Foreskin keratinocyte (primary cell): ENCODE measurements at places on chromosomes 16 and 17. TPM values are rescaled to one million over a fixed set of nuclear protein-coding genes. Genes with fewer than 3 reads are reported as not detected.

Gene PRPF8
- total RNA-seq: 188 and 214 TPM in 2 replicates

Gene ABCC12
- not detected in 2 replicates for total RNA-seq

Gene CDRT15L2
- not detected in 2 replicates for total RNA-seq

Gene GAS2L2
- not detected in 2 replicates for total RNA-seq

Gene NXPH3
- 1.1 and 2.0 TPM in 2 replicates for total RNA-seq

Gene C16orf86
- 1.2 and 1.3 TPM in 2 replicates for total RNA-seq

Gene WDR59
- total RNA-seq: 22.7 and 23.8 TPM in 2 replicates

Gene TEKT1
- not detected in 2 replicates for total RNA-seq

Gene VTN
- not detected in 2 replicates for total RNA-seq

Gene ECI1
- total RNA-seq: 33.5 and 35.6 TPM in 2 replicates

Gene FBXW10
- 0.04 TPM in 1 of 2 replicates, not detected in the other for total RNA-seq

Gene EPN3
- 124 and 225 TPM in 2 replicates for total RNA-seq

Gene P2RX1
- not detected in 2 replicates for total RNA-seq

Gene CDRT15
- total RNA-seq: not detected in 2 replicates

Gene PGP
- 19.7 and 22.9 TPM in 2 replicates for total RNA-seq

Gene PYCARD
- 103 and 105 TPM in 2 replicates for total RNA-seq

Gene MT4
- total RNA-seq: not detected in 2 replicates

Gene CD300E
- not detected in 2 replicates for total RNA-seq

Gene CAMKK1
- total RNA-seq: 2.3 and 2.4 TPM in 2 replicates

Gene CHST4
- 0.11 TPM in 1 of 2 replicates, not detected in the other for total RNA-seq

Gene MT1B
- total RNA-seq: not detected in 2 replicates

Gene CPHXL2
- total RNA-seq: not detected in 2 replicates

Gene CDT1
- total RNA-seq: 24.1 and 26.3 TPM in 2 replicates

Gene RGS11
- not detected in 2 replicates for total RNA-seq

Gene FAM234A
- 27.0 and 32.4 TPM in 2 replicates for total RNA-seq

Gene CCDC154
- total RNA-seq: 0.07 and 0.14 TPM in 2 replicates

Gene BCAR1
- 78.2 and 80.5 TPM in 2 replicates for total RNA-seq

Gene CCDC137
- total RNA-seq: 33.9 and 40.1 TPM in 2 replicates

Gene CCL13
- not detected in 2 replicates for total RNA-seq

Gene B9D1
- 32.6 and 34.7 TPM in 2 replicates for total RNA-seq

Gene ZNF423
- total RNA-seq: 0.07 and 0.17 TPM in 2 replicates

Gene TERB1
- total RNA-seq: 0.04 TPM in 1 of 2 replicates, not detected in the other

Gene RAB26
- 0.42 and 0.44 TPM in 2 replicates for total RNA-seq

Gene ITGAD
- not detected in 2 replicates for total RNA-seq

Gene ABCA9
- total RNA-seq: not detected in 2 replicates

Gene SLC6A4
- not detected in 2 replicates for total RNA-seq

Gene INCA1
- 0.14 TPM in 2 replicates for total RNA-seq

Gene TP53TG3
- total RNA-seq: not detected in 2 replicates

Gene CPD
- total RNA-seq: 31.2 and 31.8 TPM in 2 replicates

Gene KRTAP9-8
- total RNA-seq: not detected in 2 replicates

Gene TMEM88
- 0.58 and 0.67 TPM in 2 replicates for total RNA-seq

Gene KRT36
- not detected in 2 replicates for total RNA-seq

Gene DHRS7C
- total RNA-seq: not detected in 2 replicates

Gene SAMD14
- total RNA-seq: 0.99 and 2.4 TPM in 2 replicates
